Cerebellum (tissue), 4 donors: ENCODE measurements at places on chromosomes 11 and 22.

DNA sequence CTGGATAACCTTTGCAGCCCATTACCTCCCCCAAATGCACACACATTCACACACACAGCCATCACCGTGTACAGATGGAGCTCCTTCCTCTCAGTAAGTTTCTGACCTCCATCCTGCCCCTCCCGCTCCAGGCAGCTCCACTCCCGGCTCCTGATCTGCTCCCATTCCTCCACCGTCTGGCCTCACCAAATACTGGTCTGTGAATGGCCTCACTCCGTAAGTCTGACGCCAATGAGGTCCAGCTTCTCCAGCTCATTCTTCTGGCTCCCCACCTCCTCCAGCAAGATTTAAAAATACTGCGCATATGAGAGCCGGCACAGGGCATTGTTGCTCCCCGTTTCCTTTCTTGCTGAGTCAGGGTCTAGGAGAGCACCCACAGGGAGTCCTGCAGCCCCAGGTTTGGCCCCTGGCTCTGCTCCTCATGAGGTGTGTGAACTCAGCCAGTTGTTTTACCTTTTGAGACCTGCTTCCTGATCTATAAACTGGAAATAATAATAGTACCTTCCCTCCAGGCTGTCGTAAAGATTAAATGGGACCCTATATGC lies 14.0 kb upstream of the TUB start:
- no peak for DNase-seq

- DNase-seq: no peak
Measured at GRCh38 chr11:64357446-64357845, 1.5 kb upstream of the RPS6KA4 start.

DNA sequence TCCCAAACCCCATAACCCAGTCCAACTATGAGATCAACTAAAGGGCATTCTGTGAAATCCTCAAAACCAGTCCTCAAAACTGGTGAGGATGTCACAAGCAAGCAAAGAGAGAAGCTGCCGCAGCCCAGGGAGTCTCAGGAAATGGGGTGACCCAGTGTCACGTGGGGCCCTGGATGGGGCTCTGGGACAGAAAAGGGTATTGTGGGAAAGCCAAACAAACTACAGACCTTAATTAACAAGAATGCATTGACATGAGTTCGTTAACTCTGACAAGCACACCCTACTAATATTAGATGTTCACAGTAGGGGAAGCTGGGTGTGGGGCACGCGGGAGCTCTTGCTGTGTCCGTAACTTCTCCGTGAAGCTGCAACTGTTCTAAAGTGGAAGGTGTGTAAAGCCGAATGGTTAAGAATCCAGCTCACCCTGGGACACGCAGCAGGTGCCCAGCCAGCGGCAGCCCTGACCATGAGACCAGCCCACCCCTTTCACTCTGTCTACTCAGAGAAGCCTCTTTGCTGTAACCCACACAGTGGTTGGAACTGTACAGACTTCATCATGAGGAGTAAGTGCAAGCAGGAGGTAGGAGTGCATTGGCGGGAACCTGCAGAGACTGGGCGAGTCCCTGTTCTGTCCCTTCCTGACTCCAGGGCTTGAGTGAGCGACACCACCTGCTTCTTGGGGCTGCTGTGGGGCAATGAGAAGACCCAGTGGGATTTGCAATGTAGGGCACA lies 17.9 kb downstream of the LINC01488 start:
- DNase-seq: no peak

DNA sequence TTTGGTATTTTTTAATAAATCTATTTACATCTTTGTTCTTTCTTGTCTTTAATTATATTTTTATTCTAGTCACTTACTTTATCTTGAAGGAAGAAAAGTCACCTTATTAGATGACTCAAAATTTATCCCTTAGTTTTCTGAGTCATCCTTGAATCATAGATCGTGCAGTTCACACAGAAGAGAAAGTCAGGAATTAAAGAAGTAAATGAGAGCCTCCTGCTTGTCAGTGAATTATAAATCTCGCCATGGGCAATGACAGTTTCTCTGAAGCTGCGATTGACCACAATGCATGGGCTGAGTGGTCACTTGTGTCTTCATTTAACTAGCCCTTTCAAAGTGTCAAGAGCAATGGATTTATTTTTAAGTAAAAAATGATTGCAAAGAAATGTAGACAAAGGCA lies 91.2 kb downstream of the LUZP2 start:
- no peak for DNase-seq

- no peak for DNase-seq
Measured at GRCh38 chr22:35601743-35602615, 15.2 kb downstream of the MB start.

GRCh38 chr22:44797181-44797725 lies 44.9 kb downstream of the ARHGAP8 start:
- DNase-seq: no peak

DNA sequence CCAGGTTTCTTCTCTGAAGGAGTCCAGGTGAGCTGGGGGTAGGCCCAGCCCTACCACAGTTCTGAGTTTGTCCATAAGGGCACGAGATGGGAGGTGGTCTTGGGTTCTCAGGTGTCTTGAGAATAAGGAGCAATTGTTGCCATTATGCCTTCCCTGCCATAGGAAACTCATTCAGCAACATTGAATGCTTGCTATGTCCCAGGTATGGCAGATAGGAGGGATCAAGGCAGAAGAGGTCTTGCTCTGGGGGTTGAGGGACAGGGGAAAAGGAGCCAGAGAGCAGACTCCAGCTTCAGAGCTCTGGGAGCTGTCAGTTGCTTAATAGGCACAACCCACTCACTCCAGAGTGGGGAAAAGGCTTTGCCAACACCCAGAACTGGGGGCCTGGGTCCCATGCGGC lies 4.3 kb downstream of the SELENOM start:
- no peak for DNase-seq

DNA sequence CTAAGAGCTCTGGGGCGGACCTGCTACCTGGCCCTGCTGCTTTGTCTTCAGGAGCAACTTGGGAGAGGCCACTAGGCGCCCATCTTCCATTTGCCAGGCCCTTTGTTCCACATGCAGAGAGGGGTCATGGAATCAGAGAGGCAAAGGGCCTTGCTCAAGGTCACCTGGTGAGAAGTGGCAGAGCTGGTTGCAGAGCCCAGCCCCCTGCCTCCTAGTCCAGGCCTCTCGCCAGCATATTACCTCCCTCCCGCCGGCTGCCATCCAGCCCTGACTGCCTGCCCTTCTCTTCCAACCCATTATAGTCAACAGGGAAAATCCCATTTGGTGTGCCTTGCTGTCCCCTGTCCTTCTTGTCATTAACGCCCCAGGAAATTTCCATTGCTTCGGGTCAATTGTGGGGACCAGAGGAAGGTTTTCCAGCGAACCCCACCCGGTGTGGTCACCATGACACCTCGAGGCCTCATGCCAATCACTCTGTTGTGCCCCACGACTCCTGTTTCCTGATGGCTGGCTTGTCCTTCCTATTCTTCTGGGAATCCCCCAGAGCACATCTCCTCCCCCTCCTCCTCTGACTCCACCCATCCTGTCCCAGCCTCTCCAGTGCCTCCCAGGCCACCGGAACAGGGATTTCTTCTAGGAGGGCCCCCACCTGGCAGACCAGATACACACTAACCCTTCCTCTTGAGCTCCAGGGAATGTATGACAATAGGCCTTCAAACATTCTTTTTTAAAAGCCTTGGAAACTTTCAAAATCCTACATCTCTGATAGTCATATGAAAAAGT lies 77.0 kb downstream of the NECTIN1 start:
- no peak for DNase-seq

DNA sequence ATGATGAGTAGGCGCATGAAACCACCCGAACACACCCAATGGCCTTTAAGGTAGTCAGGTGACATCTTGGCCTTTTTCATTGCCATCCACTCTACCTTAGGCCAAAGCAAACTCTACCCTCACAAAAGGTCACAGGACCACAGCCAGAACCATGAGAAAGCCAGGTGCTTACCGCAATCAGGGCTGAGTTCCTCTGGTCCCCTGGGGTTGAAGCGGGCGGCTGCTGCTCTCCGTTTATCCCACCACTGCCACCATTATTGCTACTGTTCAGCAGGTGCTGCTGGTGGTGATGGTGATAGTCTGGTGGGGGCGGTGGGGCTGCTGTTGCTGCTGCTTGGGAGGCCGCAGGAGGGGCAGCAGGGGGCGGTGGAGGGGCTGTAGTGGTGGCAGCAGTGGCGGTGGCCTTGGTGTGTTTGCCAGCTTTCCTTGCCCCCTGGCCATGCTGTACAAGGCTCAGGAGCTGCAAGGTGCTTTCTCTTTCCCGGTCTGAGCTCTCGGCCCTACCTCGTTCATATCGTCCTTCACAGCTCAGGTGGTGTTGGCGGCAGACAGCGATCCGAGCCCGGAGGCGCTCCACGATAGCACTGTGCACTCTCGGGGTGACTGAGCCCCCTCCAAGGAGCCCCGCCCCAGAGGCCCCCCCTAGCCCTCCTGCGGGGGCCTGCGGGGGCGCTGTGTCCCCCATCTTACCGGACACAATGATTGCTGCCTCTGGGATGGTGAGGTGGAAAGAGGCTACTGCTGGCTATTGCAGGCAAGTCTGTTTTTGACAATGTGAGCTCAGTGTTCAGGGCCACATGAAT lies 1.6 kb downstream of the MAML2 start:
- DNase-seq: peak; percentile 57

GRCh38 chr22:17629641-17630040 lies 1.1 kb upstream of the ATP6V1E1 start:
- no peak for DNase-seq

DNA sequence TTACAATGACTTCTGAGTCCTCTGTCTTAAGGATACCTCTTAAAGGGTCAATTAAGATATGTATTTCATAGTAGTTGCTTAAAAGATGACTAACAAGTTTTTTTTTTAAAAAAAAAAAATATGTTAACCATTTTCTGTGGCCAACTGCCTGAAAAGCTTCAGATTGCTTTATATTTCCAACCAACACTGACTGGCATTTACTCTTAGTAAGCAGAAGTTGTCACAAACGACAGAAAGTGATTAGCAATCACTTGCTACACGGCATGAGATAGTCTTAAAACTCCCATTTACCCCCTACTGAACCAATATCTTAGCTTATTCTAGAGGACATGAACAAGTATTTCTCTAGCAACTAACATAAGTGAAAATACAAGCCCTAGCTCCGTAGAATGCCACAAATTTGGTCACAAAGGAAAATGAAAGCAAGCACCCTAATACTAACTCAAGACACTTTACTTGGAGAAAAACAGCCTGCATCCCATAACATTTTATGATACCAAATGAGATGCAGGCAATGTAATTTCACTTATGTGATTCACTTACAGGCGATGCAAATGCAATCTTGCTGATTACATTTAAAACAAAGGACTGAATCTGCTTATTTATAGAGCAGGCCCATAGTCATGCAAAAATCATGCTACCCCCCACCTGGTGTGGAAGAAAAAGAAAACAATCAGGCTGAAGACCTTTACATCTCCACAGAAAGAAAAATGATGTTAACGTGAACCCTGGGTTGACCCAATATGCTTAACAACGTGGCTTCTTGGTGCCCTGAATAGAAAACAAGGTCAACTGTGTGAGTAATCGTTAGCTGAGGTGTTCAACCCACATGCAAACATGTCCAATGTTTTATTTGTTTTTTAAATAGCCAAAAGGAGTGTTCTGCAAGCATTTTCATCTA lies 25.7 kb downstream of the MPPED2 start:
- no peak for DNase-seq

GRCh38 chr22:45454275-45454674 lies 40.8 kb downstream of the RIBC2 start:
- no peak for DNase-seq

DNA sequence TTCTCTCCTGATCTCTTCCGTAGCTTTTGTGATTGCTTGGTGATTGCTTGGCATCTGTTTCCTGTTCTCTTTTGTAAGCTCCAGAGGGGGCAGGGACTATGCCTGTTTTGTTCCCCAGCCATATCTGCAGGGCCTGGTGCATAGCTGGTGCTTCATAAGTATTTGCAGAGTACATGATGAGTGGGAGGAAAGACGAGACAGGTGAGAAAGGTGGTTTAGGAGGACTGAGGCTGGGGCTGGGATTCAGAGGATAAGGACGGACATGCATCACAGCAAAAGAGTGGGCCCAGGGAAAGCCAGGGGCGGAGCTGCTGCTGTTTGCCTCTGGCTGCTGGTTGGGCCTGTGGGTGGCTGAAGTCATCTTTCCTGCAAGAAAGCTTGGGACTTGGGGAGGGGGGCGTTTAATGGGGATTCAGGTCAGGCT lies 62.4 kb downstream of the DSCAML1 start:
- DNase-seq: no peak

DNA sequence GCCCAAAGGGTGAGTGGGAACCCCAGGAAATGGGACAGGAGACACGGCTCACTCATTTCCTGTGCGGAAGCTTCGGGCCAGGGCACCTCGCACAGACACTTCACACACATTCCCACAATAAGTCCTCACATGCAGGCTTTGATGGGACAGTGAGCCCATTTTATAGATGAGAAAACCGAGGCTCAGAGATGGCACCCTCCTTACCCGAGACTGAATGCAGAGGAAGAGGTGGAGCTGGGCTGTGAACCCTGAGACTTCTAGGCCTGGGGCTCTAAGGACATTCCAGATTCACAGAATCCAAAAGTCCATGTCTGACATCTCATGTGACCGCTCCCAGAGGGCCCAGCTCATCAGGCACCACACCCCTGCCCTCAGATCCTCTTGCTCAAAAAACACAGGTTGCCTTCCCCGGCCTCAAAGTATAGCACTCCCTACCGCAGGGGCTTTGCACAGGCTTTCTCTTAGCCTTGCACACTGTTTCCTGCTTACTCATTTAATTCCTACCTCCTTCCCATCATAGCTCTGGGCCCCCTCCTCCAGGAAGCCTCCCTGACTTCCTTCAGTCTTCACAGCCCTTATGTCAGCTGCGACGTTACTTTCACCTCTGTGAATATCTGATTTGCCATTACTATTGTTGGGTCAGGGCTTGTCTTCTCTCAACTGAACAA lies 57.1 kb upstream of the TCF20 start:
- no peak for DNase-seq

- DNase-seq: no peak
Measured at GRCh38 chr11:103051151-103051801, 40.7 kb downstream of the DCUN1D5 start.

DNA sequence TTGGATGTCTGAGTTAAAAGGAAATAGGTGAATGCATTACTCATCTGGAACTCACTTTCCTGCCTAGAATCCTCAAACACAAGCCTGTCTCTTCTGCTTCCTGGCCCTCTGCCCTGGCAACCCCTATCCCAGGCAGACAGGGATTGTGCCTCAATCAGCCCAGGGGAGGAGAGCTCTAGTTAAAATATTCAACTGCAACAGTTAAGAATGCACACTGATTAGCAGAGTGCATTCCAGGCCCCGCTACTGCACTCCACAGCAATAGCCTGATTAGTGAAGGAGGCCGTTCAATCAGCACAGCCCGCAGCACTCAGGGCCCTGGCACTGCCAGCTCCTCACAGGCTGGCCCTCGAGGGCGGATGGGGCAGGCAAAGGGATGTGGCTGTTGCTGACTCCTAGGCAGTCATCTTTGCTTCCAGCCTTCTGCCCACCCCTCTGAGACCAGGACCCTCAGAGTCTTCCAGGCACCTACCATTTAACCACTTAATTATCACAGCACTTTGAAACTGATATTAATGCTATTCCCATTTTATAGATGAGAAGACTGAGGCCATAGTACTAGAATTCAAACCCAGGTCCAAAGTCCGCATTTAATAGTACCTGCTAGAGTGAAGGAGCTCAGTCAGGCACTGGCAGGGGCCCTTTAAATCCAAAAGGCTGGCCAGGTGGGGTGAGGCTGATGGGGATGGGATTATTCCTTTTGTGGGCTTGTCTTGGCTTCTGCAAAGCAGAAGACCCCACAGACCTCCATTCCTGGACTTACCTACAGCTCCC lies 435.3 kb downstream of the SOX6 start:
- DNase-seq: no peak

GRCh38 chr11:58513747-58514367 lies 6.0 kb upstream of the OR5B21 start:
- DNase-seq: peak; percentile 48
